Mesendoderm (in vitro differentiated cells): ENCODE measurements at places on chromosomes 7 and 10.

DNA sequence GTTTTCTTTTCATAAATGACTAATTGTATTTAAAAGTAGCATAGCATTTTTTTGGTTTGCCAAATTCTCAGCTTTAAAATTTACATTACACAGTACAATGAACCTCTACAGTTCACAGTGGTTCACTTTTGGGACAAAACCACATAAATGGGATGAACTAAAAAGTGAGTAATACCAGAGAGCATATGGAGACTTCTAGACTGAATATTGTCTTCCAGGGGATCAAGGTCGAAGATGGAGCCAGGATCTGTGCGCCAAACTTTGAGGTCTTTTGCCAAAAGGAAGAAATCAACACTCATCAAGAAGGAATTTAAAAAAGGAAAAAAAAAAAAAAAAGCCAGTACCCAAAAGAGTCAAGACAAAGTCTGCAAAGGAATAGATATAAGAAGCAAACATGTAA is 87.5 kb downstream of the NEBL start:
- DNase-seq, result no peak

GRCh38 chr7:90520484-90520883 is 51.0 kb downstream of the PTTG1IP2 start:
- peak; percentile 11 for DNase-seq

- peak; percentile 96 for DNase-seq
Measured at GRCh38 chr7:27745064-27745583, 5.2 kb downstream of the TAX1BP1 start.

DNA sequence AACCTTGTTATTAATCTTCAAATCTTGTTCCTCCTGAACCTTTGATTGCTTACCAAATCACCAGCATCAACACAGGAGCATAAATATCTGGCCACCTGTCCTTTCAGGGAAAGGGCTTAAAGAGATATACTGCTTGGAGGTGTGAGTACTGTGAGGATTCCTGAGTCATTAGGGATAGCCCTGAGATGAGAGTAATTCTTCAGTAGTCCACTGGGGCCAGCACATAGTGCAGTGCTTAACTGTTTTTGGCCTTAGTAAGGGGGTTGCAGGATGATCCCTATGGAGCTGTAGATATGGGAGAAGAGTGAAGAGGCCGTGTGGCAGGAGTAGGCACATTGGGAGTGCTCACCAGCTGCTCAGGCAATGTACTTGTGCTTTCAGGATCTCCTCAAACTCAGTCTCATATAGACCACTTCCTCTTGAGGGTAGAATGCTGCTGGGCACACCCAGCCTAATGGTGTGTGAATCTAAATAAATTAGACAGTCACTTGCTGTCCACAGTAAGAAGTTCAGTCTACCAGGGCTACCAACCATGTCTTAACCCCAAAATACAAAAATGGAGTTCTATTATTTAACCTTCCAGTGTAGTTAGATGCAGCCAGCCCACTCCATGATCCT is 26.5 kb upstream of the GPR141 start:
- peak; percentile 47 for DNase-seq

DNA sequence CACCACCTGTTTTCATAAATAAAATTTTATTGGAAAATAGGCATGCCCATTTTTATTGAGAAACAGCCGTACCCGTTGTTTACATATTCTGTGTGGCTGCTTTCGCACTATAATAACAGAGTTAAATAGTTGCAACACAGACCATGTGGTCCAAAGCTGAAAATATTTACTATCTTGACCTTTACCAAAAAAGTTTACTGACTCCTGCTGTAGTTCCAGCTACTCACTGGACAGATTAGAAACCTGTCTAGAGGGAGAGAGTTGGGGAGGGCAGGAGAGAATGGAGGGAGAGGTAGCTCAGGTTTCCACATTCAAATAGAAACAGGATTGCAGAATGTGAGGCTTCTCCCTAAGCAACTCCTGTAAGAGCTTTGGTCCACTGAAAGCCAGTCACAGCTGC is 55.1 kb upstream of the GLCCI1 start:
- no peak for DNase-seq

DNA sequence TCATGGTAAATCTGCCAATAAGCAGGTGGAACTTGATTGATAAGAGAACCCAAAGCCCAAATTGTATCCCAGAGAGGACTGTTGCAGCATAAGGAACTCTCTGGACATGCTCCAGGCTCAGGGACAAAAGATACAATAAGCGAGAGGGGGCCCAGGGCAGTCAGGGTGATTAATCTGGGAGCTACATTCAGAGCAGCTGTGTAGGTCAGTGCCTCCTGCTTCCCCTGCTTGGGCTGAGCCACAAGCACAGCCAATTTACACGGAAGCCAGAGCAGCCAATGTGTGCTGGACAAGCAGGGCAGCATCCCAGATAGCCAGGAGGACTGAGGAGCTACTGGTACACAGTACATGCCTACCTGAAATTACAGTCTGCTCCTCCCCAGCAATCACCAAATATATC is 24.2 kb downstream of the MYPN start:
- no peak for DNase-seq

DNA sequence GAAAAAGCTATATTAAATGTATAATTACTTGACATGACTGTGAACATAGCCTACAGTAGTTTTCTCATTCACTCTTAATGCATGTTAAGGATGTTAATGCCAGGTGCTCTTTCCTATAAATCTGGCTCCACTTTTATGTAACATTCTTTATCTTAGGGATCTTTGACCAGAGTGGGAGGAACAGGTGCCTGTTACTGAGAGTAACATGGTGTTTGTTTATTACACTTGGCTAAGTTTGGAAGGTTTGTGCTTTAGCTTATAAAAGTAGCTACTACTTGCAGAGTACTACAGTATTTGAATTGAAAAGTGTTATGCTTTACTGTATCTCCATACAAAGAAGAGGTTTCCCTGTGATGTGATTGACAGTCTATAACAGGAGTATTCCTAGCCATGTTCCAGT is 183.4 kb downstream of the DYNC1I1 start:
- no peak for DNase-seq

GRCh38 chr10:80324086-80324485 is 32.5 kb downstream of the DYDC1 start:
- DNase-seq, result no peak

GRCh38 chr10:53702489-53702888 is 929.9 kb upstream of the MBL2 start:
- DNase-seq, result no peak

DNA sequence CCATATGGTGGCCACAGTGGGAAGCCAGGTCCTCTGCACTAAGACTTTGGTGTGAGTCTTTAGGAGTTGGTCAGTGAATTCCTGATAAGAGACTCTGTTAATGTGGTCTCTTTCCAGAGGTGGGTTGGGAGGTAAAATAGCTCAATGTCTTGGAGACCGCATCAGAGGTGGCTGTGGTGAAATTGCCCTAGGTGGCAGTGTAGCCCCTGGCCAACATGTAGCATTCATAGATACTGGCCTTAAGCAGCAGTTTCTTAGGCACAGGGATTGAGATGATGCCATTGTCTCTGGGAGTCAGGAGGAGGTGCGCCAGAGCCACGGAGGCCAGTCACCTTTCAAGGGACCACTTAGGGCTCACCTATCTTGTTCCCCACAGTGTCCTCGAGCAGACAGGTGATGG is 202.8 kb downstream of the CREB5 start:
- peak; percentile 77 for DNase-seq

GRCh38 chr7:32200646-32201045 is 130.4 kb upstream of the PDE1C start:
- no peak for DNase-seq

DNA sequence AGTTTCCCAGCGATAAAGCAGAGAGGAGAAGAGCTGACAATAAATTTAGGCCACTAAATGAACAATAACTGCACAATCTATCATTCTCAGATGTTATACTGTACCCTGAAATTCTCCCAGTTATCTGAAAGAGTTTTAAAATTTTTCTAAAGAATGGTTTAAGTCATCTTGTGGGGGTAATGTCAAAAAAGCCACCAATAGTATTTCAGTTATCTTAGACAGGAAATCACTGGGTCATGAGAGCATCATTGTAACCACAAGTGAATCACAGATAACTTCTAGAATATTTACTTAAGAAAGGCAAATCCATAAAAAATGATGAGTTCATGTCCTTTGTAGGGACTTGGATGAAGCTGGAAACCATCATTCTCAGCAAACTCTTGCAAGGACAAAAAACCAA is 147.1 kb downstream of the DNAJB9 start:
- DNase-seq, result no peak

DNA sequence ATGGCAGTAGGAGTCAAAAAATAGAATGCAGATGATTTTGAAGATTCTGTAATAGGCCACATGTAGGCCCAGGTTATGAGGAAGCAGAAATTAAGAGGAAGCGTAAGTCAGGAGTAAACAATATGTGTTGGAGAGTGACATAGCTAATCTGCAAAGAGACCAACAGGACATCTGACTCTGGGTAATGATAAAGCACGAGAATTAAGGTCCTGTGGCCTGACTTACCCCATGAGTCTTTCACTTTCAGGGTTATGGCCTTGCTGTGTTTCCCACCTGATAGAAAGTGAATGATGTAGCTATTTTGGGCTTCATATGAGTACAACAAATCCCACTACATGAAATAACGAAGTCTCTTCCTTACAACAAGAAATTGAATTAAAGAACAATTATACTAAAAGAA is 393.0 kb downstream of the MAGI2 start:
- no peak for DNase-seq

GRCh38 chr10:48187713-48188485 is 86.6 kb downstream of the FRMPD2 start:
- no peak for DNase-seq

GRCh38 chr10:88913127-88913526 is 33.1 kb downstream of the STAMBPL1 start:
- no peak for DNase-seq

DNA sequence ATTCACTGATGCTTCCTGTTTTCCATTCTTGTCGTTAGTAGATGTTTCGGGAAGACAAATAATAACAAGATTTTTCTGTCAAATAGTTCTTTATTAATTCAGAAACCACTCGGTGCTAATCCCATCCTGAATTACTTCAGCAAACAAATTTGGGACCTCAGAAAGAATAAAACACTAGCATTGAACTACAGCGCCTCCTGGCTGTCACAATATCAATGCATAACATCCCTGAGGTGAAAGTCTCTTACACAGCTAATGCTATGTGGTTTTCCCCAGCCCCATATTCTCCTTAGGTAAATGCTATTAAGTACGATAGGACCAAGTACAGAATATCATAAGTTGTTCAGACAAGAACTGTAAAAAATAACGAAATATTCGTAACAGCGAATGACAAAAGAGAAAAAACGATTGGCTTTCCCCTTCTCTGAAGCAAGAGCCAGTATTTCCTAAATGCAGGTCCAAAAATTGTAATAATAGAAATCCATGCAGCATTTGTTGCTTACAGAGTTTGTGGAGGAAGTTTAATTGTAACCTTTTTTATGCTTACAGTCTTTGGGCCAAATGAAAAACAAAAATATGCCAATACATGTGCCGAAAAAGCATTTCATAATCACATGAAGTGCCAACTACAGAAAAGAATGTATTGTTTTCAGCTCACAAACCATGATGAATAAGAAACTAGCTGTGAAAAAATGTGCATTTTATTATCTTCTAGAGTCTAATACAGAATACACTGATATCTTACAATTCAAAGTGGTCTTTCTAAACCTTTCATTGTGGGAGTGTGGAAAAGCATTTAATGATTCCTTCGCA is 47.3 kb downstream of the MYPN start:
- DNase-seq, result peak; percentile 68

DNA sequence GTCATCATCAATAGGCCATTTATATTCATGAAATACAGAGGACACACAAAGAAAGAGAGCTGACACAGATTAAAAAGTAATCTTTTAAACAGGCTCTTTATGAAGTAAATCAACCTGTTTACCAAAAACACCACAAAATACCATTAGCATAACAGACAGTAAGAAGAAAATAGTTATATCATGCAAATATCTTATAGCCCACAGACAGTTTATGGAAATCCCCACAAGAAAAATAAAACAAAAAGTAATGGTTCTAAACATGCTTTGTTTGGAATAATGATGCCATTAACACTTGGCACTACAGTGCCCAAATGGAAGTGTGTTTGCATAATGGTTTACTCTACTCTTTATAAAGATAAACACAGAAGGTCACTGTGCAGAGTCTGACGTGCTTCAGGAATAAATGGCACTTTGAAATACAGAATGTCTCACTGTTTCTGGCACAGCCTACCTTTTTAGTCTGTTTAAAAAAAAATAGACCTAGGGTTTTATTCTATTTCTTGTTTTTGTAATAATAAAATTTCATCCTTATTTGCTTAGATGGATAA is 30.1 kb downstream of the SEMA3D start:
- no peak for DNase-seq

DNA sequence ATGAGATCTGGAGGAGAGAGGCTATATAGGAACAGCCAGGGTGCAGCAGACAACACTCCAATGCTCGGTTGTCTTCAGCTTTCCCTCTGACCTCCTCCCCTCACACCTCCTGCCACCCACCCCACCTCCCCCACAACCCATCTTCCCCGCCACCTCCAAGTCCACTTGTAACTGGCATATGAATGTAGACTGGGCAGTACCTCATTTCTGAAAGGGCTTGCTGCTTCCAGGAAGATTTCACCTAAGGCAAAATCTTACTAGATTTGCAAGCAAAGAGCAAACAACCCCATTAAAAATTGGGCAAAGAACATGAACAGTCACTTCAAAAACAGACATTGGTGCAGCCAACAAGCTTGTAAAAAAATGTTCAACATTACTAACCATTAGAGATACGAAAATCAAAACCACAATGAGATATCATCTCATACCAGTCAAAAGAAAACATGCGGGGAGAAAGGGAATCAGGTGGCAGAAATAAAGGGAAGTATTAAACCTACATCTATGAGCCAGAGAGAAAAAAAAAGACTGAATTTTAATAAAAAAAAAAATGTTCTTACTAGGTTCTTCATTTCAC is 164.6 kb upstream of the C1GALT1 start:
- DNase-seq, result no peak

DNA sequence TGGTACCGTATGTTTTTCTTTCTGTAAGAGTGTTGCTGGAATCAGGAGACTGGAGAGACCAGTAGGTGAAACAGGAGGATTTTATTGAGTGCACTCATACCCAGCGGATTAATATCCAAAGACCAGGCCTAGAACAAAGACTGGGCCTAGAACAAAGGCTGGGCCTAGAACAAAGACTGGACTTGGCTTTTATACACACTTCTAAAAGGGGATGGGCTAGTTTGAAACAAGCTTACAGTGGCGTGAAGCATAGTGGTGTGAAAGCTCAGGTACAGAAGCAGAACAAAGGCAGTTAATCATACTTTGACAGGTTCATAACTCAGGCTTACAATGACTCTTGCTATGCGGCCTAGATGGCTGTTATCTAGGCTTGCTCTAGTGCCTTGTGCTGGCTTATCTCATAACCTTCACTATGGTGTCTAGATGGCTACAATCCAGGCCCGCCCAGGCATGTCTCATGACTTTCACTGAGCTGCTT is 67.7 kb downstream of the TRIM24 start:
- DNase-seq, result peak; percentile 55

DNA sequence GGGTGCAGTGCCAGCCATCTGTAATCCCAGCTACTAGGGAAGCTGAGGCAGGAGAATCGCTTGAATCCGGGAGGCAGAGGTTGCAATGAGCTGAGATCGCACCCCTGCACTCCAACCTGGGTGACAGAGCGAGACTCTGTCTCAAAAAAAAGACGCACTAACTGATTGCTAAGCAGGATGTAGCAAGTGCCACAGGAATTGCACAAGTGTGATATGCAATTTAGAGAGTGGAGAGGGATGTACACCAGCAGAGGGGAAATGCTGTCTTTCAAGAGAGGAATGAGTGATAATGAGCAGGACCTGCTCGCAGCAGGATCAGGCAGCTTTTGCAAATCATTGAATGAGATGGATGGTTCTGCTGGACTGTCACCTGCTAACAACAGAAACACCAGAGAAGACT is 13.3 kb upstream of the SLC16A12 start:
- DNase-seq, result no peak
